Fibroblast of skin of right biceps (primary cell): ENCODE measurements at places on chromosomes 2 and 18.

- peak; percentile 42 for DNase-seq
Observed at GRCh38 chr2:119261493-119262225, 38.0 kb downstream of the STEAP3 start.

DNA sequence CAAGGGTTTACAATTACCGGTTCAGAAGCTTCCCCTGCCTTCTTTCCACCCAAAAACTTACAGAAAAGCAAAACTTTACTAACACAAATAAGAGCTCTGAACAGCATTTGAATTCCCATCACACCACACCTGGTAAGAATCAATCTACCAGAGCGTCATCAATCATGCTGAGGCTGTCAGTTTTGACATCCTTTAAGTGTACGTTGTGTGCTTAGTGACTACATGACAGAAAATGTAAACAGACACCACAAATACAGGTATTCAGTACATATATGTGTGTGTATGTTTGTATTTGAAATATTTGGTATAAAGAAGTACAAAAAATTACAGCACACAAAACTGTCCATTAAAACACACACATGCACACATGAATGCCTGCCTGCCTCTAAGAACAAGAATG is 523.5 kb downstream of the TMEM182 start:
- no peak for DNase-seq

DNA sequence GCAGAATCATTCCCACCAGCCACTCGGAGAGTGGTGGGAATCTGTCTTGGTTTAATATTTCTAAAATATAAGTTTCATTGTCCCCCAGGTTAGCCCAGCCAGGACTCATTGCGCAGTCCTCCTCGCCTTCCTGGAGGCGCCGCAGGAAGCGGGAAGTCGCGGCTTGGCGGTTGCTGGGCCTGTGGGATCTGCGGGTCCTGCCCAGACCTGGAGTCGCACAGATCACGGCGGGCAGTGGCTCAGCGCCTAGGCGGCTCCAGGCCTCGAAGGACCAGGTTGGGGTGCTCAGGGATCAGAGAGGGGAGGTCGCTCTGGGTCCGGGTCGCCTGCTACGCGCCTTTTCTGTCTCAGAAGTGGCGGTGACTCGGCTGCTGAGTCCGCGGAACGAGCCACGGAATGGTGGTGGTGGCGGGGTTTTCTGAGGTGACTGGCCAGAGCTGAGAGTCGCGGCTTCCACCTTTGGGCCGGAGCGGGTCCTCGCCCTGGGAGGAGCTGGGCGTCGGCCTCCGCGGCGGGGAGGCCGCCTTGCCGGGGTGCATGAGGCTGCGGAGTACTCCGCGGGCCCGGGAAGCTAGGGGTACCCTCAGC is 2.6 kb downstream of the HOXD3 start:
- DNase-seq, result peak; percentile 56

GRCh38 chr2:54628418-54628817 is 95.0 kb upstream of the EML6 start:
- no peak for DNase-seq

- DNase-seq, result peak; percentile 81
Observed at GRCh38 chr2:7523481-7524120, 606.4 kb downstream of the RNF144A start.

- peak; percentile 79 for DNase-seq
Observed at GRCh38 chr18:26458526-26459232, 89.7 kb downstream of the KCTD1 start.

DNA sequence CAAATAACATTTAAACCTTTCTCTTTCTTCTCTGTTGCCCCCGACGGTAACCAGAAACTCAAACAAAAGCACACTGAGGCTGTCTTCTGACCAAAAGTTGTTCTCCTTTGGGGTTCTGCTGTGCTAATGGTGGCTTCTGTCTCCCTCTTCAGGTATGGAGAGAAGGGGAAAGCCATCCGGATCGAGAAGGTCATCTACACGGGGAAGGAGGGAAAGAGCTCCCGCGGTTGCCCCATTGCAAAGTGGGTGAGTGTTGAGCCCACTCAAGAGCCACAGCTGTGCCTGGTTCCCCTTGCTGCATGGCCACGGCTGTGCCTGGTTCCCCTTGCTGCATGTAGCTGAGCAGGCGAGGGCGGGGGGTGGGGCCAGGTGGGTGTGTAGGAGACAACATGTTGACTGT is 67.4 kb downstream of the BOLA3 start:
- no peak for DNase-seq

- DNase-seq, result no peak
Observed at GRCh38 chr2:17196380-17196779, 321.9 kb downstream of the RAD51AP2 start.

DNA sequence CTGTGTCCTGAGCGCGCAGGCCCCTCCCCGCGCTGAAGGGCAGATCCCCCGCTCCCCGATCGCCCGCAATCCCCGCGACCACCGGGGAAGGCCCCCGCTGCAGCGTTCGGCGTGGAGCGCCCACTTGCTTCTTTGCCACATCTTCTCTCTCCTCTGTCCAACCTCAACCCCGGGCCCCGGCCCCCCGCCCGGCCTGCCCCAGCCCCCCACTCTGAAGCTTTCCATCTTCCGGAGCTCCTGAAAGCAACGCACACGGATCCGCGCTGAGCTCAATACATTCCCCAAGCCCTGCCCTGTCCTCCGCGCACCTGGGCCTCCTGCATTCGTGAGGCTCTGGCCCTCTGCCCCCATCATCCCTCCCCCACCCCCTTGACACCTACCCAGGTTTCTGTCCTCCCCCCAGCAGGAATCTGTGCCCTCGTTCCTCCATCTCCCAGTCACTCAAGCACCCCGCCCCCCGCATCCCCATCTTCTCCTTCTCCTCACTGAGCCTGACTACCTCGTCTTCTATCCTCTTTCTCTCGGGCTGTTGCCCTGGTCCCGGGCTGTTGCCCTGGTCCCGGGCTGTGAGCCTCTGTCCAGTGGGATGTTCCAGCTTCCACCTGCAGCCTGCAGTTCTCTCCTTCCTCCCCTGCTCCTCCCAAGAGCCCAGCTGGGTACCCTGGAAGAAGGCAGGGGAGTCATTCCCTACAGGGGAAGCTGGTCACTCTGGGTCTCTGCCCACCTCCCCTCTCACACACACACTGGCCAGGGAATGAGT is 7.8 kb downstream of the SPEG start:
- no peak for DNase-seq

DNA sequence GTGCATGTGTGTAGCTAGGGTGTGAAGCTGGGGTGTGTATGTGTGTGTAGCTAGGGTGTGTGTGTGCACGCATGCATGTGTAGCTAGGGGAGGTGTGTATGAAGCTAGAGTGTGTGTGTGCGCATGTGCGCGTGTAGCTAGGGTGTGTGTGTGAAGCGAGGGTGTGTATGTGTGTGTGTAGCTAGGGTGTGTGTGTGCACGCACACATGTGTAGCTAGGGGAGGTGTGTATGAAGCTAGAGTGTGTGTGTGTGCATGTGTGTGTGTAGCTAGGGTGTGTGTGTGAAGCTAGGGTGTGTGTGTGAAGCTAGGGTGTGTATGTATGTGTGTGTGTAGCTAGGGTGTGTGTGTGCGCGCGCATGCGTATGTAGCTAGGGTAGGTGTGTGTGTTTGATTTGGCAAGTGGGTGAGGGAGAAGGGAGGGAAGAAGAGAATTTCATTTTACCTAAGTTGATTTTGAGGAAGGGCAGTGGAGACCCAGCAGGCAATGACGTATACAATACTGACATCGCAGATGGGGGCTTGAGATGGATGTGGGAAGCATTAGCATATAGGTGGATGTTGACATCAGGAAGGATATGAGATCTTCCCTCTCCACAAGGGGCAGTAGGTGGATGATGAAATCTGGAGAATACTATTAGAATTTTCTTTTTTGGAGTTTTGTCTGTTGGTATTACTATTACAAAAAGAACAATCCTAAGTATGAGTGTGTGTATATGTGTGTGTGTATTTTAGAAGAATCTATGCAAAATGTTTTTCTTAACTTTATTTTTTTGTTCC is 70.7 kb downstream of the PRELID3A start:
- DNase-seq, result no peak

DNA sequence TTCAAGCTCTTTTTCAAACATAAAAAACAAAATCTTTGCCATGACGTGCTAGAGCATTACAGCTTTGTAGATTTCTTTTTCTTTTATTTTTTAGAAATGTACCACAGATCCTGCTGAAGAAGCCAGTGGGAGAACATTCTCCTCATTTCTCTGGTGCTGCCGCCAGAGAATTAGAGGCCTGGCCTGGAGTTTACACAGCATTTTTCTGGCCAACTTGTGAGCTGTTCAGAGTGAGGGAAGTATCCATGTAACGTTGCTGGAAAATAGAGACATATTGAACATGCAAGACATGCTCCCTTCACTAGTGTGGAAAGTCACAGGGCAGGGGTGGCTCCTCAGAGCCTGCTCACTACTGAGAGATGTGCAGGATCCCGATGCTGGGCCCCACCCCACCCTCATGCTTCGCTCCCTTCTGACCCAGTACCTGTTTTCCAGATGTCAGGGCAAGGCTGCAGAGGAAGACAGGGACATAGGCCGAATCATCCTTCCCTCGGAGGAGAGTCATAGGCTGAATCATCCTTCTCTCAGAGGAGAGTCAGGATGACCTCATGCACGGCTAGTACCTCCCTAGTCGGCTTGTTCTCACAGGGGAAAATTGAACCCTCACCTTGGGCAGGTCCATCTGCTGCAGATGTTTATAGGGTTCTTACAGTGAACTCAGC is 298.5 kb downstream of the INSIG2 start:
- peak; percentile 86 for DNase-seq
